Astrocyte of the cerebellum (primary cell): ENCODE measurements at places on chromosomes 16 and 17.

DNA sequence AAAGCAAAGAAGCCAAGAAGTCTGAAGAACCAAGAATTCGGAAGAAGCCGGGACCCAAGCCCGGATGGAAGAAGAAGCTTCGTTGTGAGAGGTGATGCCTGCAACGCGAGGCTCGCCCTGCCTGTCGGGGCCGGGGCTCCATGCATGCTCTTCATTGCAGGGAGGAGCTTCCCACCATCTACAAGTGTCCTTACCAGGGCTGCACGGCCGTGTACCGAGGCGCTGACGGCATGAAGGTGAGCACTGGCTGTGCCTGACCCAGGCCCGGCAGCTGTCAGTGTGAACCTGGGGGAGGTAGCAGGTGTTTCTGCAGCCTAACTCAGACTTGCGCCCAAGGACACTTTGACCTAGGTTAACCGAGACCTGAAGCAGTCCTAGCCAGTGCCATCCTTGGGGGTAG, 12.0 kb downstream of the ZNF276 start:
- DNase-seq, result no peak

GRCh38 chr17:59105852-59106462, 723 bp downstream of the TRIM37 start:
- no peak for DNase-seq

DNA sequence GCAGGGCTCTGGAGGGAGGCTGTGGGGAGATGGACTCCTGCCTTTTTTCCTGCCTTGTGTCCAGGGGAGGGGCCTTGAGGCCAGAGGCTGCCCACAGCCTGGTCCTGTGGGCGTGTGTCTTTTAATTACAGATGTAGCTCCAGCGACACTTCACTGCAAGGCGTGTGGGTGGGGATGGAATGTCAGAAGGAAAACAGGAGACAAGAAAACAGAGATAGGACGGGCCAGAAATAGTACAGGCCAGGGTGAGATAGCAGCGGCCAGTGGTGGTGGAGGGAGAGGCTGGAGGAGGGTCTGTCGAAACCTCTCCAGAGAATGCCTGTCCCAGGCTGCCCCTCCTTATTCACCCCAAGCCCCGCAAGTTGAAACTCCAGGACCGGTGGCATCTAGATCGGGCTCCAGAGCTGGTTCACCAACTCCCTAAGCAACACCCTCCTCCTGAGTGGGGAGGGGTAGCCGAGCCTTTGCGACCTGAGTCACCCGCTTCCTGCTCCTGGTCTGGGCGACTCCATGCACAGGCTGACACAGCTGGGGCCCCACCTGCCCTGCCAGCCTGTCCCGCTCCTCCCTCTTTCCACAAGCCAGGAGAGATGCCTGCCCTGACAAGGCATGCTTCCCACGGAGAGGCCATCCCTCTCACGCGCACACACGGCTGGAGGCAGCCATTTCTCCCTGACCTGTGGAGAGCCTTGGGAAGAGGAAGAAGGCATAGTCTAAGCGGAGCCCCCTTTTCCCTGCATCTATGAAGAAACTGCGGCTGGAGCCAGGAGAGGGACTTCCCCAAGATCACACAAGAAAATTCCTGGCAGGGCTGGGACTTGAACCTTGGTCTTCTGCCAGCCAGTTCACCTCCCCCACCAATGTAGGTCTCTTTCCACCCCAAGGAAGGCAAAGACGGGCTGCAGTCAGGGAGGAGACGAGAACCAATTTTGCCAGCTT, 6.6 kb upstream of the JUP start:
- DNase-seq, result no peak

DNA sequence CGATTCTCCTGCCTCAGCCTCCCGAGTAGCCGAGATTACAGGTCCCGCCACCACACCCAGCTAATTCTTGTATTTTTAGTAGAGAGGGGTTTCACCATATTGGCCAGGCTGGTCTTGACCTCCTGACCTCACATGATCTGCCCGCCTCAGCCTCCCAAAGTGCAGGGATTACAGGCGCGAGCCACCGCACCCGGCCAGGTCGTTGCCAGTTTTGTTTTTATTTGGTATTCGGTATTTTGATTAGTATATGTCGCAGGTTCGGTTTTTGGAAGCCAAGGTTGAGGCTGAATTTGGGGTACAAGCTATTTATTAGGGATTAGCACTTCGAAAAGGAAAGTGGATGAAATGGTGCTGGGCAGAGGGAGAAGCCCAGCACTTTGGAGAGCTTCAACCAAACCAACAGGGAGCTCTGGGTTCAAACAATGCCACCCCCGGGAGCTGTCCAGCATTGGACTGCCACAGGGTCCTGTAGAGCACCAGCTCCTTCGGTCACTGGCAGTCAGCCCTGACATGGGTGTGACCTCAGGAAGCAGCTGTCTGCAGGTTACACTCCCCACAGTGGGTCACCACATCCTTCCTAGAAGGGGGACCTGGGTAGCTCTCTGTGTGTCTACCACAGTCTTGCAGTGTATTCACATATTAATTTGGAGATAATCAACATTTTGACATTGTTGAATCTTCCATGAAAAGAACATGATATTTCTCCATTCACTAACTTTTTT, 1.5 kb upstream of the CLEC10A start:
- DNase-seq, result no peak

DNA sequence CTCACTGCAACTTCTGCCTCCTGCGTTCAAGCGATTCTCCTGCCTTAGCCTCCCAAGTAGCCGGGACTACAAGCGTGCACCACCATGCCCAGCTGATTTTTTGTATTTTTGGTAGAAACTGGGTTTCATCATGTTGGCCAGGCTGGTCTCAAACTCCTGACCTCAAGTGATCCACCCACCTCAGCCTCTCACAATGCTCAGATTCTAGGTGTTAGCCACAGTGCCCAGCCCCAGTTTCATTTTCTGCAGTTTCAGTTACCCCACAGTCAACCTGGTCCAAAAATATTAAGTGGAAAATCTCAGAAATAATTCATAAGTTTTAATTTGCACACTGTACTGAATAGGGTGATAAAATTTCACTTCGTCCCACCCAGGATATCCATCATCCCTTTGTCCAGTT, 28.7 kb downstream of the KNOP1 start:
- no peak for DNase-seq

DNA sequence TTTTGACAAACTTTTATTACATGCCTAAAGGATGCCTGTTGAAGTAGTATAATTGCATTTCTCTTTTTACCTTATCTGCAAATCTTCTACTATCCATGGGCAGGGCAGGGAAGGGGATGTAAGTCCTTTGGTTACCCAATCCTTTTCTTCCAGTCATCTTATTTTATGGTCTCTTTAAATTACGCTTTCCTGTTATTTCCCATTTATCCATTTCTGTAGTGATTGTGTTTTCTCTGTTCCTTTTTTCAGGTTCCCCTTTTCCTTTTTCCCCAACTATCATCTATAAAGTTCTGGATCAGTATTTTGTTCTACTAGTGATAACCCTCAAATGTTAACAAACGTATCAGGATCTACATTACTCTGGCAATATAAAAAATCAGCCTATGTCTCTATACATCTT, 3.3 kb upstream of the ABCA9 start:
- DNase-seq, result no peak

DNA sequence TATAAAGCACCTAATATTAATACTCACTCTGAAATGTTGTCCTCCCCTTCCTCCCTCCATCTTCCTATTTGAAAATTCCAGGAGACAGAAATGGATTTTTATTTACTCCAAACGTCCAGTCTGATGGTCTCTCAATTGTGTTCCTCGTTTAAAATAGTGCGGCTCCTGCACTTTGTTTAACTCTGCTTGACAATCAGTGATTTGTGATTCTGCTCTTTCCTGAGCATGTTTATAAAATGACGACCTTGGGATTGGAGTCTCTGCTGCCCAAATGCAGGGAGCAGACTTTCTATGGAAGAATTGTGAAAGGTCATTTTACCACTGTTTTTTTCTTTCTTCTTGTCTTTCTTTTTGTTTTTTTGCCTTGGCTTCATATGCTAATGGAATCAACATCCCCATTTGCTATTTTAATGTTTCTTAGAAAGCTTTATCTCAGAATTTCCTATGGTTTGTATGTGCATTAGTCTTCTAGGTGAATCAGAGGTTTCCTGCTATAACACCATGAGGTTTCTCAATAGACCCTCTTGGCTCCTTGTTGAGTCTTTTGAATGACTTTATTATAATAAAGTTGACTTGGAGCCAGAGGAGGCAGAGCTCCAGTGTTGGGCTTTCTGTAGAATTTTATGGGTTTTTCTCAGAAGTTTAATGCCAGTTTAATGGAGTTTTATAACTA, 376.5 kb downstream of the CDH11 start:
- DNase-seq, result no peak

- no peak for DNase-seq
These were observed 12.2 kb downstream of the CMC2 start for GRCh38 chr16:80994451-80994850.

DNA sequence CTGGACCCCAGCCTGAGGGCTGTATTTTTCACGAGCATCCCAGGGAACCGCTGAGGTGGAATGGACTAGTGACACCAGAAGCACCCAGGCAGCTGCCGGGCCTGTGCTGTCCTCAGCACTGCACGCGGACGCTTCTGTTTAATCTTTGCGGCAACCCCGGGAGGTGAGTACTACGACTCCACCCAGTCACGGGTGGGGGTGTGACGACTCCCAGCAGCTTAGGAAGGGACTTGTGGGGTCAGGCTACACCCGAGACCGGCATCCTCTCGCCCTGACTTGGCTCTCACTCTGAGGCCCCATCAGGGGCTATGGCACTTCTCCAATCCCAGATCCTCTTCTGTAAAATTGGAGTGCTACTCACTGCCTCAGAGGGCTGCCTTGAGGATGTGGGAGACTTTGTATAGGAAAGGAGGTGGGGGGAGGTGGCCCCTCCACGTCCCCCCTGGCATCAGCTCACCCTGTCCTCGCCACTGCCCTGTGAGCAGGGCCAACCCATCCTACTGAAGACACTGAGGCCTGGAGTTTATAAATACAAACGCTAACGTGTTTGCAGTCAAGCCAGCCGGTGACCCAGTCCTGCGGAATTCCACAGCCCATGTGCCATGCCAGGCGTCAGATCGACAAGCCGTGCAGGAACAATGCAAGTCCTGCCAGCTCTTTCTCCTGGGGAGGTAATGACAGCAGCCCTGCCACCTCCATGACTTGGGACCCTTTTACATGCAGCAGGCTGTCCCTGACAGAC, 44.4 kb downstream of the PPL start:
- DNase-seq, result no peak

- no peak for DNase-seq
These were observed 63.1 kb downstream of the SPAG9 start for GRCh38 chr17:51057534-51057933.

DNA sequence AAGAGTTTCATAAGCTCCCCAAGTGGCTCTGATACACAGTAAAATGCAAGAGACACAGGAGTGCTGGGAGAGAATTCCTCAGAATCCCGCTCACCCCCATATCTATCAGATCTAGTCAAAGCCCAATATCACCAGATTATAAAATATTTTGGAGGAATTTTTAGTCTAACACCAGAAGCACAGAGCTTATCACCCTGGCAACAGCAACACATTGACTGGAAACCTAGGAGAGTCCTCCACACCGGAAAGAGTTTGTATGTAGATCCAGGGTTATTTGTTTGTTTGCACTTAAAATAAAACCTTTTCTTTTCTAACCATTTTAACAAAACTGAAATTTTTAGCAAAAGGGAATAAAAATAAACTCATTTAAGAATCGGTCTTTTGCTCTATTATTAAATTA, 7.2 kb downstream of the SOX9 start:
- DNase-seq, result no peak

GRCh38 chr17:49218941-49219913, 8.7 kb downstream of the ABI3 start:
- no peak for DNase-seq

DNA sequence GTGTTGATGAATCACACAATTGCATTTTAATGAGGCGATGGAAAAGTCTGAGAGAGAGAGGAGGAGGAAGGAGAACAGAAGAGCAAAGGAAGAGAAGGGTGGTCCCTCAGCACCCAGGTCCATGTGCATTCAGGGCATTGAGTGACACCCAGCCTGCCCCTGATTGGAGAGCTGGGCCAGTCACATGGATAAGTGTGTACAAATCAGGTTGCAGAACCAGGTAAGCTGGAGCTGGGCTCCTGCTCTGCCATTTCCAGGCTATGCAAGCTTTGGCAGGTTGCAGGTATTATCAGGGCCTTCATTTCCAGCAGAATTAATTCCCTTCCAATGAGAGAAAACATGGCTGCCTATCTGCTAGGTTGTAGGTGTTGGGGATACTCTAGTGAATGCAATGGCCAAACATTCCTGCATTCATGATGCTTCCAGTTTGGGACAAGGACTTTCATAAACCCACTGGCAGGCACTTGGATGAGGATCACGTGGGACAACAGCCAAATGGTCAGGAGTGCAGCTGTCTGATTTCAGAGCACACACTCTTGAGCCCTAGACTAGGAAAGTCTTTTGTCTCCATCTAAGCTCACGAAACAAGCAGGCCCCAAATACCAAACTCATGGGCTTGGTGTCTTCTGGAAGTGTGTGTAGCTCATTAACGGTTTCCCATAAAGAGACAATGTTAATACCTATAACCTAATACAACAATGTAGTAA, 577.9 kb upstream of the CDH5 start:
- no peak for DNase-seq

- DNase-seq, result no peak
These were observed 40.0 kb downstream of the SOCS1 start for GRCh38 chr16:11215935-11216556.

DNA sequence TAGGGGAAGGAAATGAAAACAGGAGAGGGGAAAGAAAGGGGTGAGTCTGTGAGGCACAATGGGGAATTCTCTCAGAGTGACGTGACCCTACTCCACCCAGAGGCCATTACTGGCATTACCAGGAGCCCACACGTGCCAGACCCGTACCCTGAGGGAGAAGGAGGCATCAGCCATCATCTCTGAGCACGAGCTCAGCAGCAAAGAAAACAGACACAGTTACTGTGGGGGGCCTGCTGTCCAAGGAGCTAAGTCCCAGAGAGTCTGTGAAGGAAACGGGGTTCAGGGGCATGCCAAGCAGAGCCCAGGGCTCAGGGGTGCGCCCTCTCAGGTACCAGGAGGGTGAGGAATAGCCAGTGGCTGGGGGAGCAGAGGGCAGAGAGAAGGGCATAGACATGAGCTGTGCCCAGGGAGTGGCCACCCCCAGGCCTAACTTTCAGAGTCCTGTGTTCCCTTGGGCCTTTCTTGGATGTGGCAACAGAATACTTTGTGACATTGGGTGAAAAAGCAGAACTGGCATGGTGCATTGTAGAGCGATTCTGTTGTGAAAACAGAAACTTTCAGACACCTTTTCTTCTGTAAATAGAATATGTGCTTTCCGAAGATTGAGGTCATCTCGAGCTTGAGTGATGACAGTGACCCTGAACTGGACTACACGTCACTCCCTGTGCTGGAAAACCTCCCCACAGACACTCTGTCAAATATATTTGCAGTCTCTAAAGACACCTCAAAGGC, 11.3 kb downstream of the TAF1C start:
- DNase-seq, result no peak

- no peak for DNase-seq
These were observed 6.1 kb downstream of the TSC2 start for GRCh38 chr16:2053897-2054296.

GRCh38 chr17:41941168-41941567, 10.8 kb downstream of the ODAD4 start:
- no peak for DNase-seq

GRCh38 chr17:30062372-30062771, 54.2 kb upstream of the NSRP1 start:
- DNase-seq, result no peak

GRCh38 chr17:1847191-1847590, 17.4 kb downstream of the RPA1 start:
- no peak for DNase-seq
